NCI-H187 treated with DMSO at 0.1 percent for 48 hours (cell line): ENCODE measurements at places on chromosomes 1 and 21.

GRCh38 chr1:106957795-106958194 is 98.7 kb upstream of the PRMT6 start:
- DNase-seq, result no peak

GRCh38 chr1:50742523-50742922 is 217.5 kb downstream of the FAF1 start:
- DNase-seq, result no peak

- no peak for DNase-seq
These were observed 20.6 kb downstream of the RC3H1 start for GRCh38 chr1:174001573-174001972.

DNA sequence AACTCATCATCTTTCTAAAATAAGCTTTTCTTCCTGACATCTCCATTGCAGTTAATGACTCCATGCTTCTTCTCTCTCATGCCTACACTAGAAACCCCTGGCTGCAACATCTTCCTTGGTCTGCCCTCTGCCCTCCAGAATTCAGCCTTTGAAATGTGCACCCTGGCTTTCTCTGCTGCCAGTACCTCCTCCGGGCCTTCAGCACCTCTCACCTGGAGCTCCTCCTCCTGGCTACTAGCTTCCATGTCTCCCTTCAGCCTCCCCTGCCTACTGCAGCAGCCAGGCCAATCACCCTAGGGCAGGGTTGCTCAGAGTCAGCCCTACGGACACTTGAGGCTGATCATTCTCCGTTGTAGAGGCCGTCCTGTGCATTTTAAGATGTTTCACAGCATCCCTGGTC is 18.3 kb downstream of the SUSD4 start:
- DNase-seq, result no peak

DNA sequence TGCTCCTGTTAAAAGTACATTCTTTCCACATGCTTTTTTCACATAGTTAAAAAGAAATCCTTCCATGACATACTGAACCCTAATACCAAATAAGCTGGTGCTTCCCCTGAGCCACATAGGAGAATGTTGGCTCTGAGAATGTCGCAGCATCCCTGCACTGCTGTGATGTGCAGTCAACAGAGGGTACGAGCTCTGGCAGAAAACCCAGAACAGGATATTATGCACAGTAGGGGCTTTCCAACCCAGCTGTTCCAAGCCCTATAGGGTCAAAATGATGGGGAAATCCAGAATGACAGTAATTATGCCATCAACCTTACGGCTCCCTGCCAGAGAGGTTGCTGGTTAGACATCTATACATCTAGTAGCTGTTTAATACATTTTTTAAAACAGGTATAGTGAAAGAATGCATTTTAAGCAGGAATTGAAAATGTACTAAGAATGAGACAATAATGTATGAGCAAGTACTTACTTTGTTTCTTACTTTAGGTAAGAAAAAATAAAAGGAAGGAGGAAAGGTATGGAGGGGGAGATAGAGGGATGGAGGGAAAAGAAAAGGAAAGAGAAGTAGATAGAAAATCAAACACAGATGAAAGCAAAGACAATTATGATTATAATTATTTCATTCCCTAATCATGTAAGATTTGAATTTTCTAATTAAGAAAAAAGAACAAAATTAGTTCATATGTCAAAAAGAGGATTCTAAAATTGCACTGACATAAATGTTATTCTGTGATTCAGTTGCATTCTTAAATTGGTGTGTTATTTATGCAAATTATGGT is 126.0 kb downstream of the NR5A2 start:
- DNase-seq, result no peak

DNA sequence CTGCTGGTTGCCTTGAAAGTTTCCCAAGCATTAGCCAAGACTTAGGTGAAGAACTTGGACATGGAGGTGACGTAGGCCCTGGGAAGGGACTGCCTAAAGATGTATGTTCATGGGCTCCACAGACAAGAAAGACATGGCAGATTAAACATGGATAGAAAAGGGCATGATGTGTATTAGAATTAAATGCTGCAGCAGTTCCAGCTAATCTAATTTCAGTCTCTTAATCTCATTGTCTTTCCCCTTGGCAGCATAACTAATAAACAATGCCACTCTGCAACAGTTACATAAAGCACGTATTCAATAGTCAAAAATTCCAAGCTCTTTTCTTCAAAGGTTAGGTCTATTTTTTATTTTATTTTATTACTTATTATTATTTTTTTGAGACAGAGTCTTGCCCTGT is 251.6 kb downstream of the KIF26B start:
- DNase-seq, result no peak

GRCh38 chr1:21663248-21663950 is 5.8 kb downstream of the RAP1GAP start:
- no peak for DNase-seq

GRCh38 chr1:232428036-232428645 is 201.8 kb downstream of the SIPA1L2 start:
- DNase-seq, result no peak

DNA sequence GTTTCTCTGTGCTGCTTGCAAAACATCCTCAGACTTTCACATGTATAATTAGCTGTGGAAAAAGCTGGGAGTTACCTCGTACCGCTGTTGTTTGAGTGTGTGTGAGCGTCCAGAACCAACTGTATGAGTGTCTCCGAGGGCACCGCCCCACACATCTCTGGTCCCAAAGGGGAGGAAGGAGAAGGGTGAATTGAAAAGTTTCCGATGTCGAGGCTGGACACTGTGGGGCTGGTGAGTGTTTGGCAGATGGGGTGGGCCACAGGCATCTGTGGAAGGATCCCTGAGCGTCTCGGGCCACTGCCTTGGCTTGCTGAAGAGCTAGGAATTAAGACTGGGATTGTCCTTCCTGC is 1.2 kb downstream of the ATP2B4 start:
- DNase-seq, result no peak

DNA sequence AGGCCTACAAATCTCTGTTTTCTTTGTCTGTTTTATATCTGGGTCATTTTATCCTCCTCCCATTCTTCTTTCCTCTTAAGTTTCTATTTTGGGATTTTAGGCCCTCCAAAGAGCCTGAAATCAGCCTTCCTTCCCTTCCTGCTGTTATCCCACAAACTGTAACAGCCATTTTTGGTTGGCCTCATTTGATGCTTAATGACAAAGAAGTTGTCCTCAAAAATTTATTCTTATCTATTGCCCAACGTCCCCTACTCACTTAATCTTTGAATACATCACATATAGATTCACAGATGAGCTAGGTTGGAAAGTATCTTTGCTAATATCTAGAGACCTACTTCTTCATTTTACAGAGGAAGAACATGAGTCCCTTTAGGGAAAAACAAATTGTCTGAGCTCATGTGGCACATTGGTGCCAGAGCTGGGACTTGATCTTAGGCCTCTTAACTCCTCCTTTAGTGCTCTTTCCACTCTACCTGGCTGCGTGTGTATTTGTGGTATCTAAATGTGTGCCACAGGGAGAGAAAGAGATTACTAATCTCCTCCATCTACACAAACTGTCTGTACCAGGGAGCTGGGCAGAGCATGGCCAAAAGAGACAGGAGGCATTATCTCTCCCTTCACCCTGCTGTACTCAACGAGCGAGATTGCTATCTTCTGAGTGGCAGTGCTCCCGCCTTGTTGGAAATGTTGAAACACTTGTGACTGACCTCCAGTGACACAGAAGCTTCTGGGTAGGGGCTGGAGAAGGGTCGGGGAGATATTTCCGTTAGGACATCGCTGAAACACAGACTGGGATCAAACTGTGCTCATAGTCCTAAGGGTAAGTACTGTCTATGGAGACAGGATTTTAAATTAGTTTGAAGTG is 30.1 kb downstream of the RHEX start:
- DNase-seq, result no peak
